ENCODE measurements at places on chromosomes 2 and 18.

GRCh38 chr2:85246348-85246747 is 81.4 kb downstream of the TGOLN2 start:
- DNase-seq, result no peak

GRCh38 chr2:81206216-81206615 is 901.7 kb upstream of the LRRTM1 start:
- no peak for DNase-seq

- peak; percentile 84 for DNase-seq
Measured at GRCh38 chr18:75070625-75071483, 138.1 kb downstream of the PTGR3 start.

DNA sequence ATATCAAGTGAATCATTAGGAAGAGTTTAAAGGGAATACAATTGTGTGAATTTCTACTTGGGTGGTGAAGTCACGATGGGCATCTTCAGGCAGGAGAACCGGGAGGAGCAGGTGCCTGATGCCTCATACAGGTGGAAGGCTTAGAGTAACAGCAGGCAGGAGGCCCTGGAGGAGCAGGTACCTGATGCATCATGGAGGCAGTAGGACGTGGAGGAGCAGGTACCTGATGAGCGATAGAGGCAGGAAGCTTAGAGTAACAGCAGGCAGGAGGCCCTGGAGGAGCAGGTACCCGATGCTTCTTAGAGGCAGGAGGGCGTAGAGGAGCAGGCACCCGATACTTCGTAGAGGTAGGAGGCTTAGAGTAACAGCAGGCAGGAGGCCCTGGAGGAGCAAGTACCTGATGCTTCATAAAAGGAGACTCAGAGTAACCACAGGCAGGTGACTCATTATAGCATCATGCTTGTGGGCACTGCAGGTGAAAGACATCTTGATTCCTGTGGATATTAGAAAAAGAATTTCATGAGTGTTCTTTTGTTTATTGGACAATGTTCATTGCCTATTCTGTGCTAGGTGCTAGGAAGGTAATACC is 133.9 kb downstream of the ATP9B start:
- no peak for DNase-seq

- no peak for DNase-seq
Measured at GRCh38 chr2:105447476-105447875, 48.6 kb upstream of the FHL2 start.
